ENCODE measurements at places on chromosomes 16 and 17. TPM values are rescaled to one million over a fixed set of nuclear protein-coding genes. Genes with fewer than 3 reads are reported as not detected.

The LITAFD gene
- polyA plus RNA-seq = not detected

The KRT222 gene
- 0.32 TPM for polyA plus RNA-seq

The DPEP3 gene
- not detected for polyA plus RNA-seq

The BICDL2 gene
- 1.7 TPM for polyA plus RNA-seq

The SMPD3 gene
- 1.2 TPM for polyA plus RNA-seq

The TOP2A gene
- polyA plus RNA-seq = 190 TPM

The LDAF1 gene
- polyA plus RNA-seq = 20.1 TPM

DNA sequence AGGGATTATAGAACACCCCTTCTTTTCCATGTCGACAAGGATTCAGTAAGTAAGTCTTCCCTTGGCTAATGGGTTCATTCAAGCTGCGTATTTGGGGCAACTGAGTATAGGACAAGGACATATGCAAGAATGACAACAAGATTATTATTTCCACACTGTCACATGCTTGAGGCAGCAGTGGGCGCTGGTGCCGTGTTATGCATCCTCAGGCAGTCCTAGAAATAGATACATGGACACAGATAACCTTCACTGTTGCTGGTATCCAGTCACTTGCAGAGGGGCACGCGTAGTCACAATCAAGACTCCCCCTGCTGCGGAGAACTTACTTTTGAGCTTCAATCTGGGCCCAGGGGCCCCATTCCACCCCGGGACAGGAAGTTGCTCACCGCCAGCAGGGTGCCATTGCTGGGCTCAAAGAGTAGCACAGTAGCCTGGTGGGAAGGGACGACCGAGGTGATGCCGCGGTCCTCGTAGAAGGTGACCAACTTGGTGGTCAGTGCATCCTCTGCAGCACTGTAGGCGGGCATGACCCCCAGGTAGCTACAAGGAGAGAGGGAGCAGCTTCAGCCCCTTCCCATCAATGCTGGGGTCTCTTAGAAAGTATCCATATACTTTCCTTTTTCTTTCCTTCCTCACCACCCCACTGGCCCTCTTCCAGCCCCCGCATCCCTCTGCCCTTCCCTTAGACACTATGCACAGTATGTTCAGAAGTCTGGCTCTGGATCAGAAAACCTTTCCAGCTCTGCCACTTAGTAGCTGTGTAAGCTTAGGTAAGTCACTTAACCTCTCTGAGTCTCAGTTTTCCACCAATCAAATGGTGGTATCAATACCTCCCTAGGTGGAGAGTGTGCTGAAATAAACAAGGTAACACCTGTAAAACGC, 804 bp downstream of the CRYM start:
- DNase-seq = no peak

- no peak for DNase-seq
Observed at GRCh38 chr16:86211800-86212199, 298.5 kb upstream of the FOXF1 start.

GRCh38 chr17:49968405-49969133, 421 bp upstream of the DLX4 start:
- DNase-seq = no peak

DNA sequence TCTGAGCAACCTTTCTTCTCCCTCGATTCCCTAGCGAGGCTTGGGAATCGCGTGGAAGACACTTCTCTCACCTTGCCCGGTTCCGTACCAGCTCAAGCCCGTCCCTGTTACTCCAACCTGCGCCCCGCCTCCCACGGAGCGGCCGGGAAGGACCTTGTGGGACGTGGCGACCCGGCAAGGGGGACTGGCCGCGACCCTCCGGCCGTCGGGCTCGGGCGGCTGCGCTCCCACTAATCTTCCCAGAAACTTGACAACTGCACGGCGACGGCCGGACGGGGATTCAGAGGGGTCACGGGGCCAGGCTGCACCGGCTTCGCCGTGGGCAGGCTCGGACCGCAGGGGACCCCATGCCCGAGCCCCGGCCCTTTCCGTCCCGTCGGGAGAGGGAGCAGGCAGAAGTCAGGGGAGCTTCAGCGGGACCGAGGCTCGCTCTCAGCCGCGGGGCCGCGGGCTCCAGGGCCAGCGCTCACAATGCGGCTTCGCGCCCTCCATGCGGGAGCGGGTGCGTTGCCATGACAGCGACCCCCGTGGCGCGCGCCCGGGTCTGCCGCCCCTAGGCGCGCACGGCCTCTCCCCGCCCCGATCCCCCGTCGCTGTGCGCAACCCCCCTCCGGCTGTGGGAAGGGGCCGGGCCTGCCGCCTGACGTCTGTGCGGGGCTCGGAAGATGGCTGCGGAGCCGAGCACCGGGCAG, at the start of gene SGSM2:
Gene SGSM2, plus strand, starts transcription at position 650 of the 692 bp plus-strand sequence. CDS start 188 bp downstream, outside the sequence.
- DNase-seq = no peak

DNA sequence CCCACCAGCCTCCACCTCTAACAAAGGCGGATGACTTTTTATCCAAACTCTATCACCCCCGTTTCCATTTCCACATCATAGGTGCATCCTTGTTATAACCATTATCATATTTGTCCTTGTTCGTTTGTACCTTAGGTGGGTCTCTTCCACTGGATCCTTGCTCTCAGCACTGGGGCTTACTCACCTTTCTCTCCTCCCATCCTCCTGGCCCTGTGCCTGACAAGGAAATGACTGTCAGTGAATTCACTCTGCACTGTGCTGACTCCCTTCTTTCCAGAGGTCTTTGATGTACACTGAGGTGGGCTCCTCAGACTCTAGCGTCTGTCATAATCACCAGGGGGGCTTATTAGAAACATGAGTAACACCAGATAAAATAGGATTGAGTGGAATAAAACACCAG, 3.1 kb downstream of the GSG1L2 start:
- no peak for DNase-seq

DNA sequence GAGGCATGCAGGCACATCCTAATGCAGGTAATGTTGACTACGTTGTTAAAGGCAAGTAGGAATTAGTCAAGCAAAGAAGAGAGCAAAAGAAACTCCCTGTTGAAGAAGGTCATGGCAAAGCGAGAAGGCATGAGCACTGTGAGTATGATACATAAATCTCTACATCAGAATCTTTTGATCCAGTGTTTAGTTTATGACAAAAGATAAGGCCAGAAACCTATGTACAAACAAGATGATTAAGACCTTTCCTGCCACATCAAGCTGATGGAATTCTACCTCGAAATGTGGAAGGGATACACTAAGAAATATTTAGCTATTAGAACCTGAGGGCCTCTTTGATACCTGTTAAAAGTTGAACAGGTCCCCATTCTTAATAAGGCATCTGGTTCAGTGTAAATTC, 20.2 kb downstream of the SYCE1L start:
- no peak for DNase-seq

DNA sequence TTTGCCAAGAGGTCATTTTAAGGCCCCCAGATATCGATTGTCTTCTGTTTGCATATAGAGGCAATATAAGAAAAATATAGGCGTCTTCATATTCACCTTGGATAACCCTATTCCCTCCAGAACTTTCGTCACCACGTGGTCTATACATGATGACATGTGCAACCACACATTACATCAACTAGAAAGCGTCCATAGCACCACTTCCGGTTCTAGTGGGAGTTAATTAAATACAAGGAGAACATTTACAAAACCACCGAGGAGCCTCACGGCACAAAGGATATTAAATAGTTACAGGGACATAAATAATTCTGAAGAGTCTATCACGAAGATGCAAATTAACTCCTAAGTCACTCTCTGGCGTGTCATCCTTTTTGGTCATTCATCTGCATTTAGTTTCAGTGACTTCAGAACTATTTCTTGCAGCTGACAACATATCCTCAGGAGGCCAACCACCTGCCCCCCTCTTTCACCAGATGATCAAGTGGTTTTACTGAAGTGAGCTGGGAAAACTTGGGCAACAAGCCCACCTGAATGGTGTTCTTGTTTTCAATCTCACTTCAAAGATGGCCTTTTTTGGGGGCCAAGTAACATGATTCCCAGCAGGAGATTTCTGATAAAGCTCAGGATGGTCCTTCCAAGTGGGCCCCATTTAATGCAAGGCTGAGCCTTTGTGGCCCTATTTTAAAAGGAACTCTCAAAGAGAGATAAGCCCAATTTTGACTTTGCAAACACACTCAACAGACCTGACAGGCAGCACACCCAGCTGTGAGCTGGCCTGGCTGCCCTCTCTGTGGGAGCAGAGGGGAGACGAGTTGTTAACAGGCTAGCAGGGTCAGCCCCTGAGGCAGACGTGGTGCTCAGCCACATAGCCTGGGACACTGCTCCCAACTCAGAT, 15.3 kb downstream of the CMTM3 start:
- DNase-seq = no peak

DNA sequence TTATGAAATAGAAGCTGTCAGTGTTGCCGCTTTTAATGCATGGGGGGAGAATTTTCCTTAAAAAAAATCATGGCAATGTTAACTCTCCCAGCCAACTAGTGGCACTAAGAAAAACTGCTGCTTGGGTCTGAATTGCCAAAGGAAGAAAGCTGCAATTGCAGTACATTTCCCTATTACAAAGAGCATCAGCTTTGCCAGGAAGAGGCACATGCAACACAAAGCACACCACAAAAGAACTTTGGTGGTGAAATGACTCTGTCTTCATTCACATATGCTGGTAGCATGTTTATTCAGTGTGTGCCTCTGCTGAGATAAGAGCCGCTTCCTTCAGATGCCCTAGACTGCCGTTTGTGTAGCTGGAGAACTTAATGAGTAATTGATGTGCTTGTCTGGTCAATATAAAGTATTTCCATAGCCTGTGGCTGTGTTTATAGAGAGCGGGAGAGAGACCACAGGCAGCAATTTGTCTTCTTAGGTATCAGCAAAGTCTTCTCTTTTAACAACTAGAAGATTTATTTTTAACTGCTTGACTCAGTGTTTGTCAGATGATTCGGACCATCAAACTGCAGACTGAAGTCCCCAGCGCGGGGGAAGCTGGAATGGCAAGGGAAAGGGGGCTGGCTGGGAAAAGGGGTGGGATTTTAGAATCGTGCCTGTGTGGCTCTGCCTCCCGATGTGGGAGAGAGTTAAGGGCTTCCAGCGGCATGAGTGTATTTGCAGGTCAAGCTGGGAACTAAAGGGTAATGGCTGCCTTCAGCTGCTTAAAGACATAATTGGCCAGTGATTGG, 115.1 kb downstream of the MRTFB start:
- DNase-seq = peak; percentile 47

DNA sequence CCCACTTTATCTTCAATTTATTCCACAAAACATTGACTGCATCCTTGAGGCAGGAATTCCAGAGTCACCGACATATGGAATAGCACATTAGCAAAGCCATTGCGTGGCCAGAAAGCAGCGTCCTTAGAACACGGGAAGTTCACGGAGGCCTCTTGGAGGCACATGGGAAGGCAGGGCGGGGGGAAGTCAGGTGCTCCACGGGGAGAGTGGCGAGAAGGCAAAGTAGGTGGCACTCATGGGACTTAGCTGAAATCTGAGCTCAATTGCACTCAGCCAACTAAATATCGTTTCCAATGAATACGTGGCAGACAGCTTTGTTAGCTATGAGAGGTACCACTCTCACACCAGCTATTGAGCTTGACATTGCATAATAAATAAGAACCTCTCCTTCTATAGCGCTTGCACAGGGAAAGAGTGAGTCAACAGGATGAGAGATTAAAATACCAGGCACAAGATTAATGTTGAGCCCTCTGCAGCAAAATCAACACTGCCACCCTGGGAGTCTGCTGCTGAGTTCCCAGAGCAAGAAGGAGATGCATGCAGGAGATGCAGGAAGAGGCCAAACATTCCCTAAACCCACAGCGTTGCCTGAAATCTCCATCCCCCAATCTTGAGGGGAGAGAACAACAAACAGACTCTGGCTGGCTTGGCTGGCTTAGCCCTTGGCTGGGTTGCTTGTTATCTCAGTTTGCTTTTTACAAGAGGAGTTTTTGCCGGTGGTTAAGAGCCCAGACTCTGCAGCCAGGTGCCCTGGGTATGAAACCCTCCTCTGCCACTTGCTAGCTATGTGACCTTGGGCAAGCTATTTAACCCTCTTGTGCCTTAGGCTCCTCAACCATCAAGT, 28.8 kb downstream of the ABCC12 start:
- no peak for DNase-seq

- DNase-seq = peak; percentile 93
Observed at GRCh38 chr17:8153957-8154607, 1.9 kb upstream of the PER1 start.

- DNase-seq = no peak
Observed at GRCh38 chr17:31425282-31426040, 34.0 kb downstream of the RAB11FIP4 start.

GRCh38 chr16:68238029-68238345, 2.1 kb upstream of the ESRP2 start:
- no peak for DNase-seq

DNA sequence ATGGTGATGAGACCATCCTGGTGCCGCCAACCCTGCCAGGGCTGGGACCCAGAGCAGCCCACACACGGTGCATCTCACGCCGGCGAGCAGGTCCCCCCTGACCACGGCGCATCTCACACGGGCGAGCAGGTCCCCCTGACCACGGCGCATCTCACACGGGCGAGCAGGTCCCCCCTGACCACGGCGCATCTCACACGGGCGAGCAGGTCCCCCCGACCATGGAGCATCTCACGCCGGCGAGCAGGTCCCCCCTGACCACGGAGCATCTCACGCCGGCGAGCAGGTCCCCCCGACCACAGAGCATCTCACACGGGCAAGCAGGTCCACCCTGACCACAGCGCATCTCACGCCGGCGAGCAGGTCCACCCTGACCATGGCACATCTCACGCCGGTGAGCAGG, 59.2 kb downstream of the MRM3 start:
- DNase-seq = no peak

DNA sequence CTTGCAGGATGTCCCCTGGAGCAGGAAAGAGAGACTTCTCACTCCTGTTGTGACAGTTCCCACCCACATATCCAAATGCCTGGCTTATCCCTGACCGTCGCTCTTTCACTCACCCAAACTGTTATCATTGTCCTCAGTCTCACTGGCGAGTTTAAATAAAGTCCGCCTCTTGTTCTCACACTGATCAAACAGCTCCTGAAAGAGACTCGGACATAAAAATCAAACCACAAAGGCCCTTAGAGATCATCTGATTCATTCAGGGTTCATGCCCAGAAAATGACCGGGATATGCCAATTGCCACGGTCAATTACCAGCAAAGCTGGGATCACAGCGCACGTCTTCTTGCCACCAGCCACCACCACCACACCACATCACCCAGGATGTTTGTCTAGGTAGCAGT, 19.9 kb downstream of the GGA3 start:
- no peak for DNase-seq

GRCh38 chr16:86133847-86134375, 234.9 kb downstream of the IRF8 start:
- no peak for DNase-seq

GRCh38 chr17:17892009-17892408, 55.2 kb upstream of the SREBF1 start:
- no peak for DNase-seq

GRCh38 chr16:73086108-73086507, 38.2 kb upstream of the ZFHX3 start:
- DNase-seq = no peak

DNA sequence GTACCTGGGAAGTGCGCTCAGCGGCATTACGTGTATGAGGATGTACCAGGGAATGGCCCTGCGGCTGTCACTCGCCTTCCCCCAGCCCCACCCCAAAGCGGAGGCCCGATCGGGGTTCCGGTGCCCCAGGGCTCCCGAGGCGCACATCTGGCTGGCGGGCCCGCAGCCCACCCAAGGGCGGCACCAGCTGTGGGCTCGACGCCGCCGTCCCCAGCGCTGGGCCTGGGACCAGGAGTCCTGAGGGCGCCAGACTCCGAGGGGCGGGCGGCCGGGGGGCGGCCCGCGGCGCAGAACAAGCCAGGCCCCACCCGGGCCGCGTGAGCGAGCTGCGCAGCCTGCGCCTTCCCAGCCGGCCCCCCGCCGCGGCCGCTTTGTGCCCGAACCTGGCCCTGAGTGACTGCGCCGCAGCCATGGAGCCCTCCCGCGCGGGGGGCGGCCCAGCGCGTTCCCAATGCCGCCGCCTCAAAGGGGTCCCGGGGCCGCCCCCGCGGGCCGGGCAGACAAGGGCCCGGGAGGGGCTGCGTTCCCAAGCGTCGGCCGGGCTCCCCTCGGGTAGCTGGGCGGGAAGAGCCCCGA, 17.4 kb downstream of the ZNF423 start:
- no peak for DNase-seq
